Fibroblast of skin of right quadriceps (primary cell): ENCODE measurements at places on chromosomes 1 and 21.

DNA sequence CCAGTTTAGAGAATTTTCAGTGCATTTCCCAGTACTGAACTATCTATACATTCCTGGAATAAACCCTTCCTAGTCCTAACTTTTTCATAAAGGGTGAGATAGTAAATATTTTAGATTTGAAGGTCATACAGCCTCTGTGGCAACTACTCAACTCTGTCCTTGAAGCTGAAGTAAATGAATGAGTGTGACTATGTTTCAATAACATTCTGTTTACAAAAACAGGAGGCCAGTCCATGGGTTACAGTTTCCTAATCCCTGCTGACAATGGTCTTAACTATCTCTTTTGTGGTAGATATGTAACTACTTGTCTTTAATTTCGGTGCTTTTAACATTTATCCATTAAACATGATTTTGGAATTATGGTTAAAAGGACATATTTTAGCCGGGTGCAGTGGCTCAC is 4.3 kb downstream of the ZNF684 start:
- no peak for DNase-seq

- DNase-seq: no peak
Observed at GRCh38 chr1:230682274-230682673, 31.6 kb downstream of the AGT start.

- no peak for DNase-seq
Observed at GRCh38 chr1:7493711-7494454, 277.2 kb upstream of the VAMP3 start.

DNA sequence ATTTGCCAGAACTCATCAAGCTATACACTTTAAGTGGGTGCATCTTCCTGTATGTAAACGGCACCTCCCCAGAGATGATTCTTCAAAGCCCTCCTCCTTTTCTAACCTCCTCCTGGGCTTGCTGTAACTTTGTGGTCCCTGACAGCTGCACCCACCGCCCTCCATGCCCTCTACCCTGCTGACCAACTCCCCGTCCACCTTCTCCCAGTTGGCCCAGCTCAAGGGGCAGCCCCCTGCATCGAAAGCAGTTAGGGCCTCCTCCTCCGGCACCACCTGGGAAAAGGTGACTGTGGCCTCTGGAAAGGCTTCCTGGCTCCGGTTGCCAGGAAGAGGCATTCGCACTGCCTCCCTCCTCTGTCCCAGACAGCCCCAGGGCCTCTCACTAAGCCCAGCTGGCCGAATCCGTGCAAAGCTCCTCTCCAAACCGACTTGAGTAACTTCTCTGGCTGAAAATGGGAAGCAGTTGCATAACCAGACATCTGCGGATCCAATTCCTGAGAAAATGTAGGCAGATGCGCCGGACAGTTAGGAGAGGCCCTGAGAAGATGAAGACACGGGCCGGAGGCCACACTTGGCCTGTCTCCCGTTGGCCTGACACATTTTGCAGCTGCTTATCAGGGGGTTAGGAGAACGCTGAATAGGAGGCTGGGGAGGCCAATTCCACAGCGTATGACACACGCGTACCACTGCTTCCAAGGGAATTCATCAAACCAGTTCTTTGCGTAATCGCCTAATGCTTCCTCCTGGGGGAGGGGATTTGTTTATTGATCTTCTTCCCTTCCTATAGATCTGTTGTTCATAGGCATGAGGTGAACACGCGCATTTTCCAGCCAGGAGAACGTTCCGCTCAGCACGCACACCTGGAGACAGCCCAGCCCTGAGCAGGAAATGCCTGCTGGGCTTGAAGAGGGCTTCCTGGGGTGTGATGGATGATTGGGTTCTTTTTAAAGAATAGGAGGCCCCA is 48.7 kb upstream of the COL6A2 start:
- DNase-seq: peak; percentile 100

DNA sequence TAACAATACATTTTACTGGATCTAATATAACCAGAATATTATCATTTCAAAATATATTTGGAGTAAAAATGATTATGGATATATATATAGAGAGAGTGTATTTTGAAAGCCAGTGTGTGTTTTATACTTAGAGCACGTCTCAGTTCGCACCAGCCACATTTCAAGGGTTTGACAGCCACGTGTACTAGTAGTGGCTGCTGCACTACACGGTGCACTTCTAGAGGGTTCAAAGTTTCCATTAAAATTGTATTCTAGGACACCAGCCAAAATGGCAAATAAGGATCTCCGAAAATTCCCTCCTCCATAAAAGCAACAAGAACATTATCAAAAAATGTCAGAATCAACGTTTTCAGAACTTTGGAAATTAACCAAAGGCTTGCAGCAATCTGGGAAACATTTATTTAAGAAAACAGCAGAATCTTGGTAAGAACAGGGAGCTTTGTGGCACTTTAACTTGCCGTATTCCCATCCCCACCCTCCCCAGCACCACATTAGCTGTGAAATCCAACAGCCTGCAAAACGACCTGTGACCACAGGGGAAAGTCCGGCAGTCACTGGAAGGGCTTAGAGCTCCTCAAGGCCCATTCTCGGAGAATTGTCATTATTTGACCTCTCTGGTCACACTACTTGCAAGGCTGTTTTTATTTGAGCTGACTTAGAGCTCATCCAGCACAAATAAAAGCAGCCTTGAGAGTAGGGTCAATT is 33.5 kb upstream of the MRPS6 start:
- DNase-seq: no peak

DNA sequence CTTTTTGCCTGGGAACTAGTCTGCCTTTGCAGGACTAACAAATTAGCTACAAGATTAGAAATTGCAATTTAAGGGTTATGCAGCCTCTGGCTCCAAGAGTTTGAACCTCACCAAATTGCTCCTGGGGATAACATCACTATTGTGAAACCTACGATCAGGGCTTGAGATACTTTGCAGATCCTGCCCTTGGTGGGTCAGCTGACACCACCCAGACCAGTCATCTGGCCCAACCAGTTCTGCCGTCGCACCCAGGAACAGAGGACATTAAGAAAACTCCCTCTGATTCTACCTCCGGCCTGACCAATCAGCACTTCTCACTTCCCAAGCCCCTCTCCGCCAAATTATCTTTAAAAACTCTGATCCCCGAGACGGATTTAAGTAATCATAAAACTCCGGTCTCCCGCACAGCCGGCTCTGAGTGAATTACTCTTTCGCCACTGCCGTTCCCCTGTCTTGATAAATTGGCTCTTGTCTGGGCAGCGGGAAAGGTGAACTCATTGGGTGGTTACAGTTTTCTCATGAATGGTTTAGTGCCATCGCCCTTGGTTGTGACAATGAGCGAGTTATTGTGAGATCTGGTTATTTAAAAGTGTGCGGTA is 32.9 kb upstream of the B3GALT5 start:
- no peak for DNase-seq

DNA sequence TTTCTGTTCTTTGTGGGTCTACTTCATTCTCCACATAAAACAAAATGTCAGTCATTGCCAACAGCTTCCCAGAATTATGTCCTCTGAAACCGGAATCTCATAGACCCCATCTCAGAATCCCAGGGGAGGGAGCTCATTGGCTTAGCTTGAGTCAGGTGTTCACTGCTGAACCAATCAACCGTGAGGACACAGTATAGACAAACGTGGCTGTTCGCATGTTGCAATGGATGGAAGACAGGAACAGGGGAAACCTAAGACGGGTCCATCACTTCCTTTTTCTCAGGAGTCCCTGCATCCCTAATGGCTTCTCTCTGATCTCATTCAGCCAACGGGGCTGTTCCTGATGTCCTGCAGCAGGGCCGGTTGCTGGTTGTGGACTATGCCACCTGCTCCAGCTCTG is 9.1 kb downstream of the CELA2A start:
- no peak for DNase-seq

- no peak for DNase-seq
Observed at GRCh38 chr1:169387399-169387798, 19.4 kb downstream of the BLZF1 start.

GRCh38 chr1:78339490-78339889 is 151.3 kb upstream of the PTGFR start:
- DNase-seq: peak; percentile 77

GRCh38 chr1:155126556-155127104 is 1.0 kb upstream of the EFNA1 start:
- no peak for DNase-seq

- peak; percentile 92 for DNase-seq
Observed at GRCh38 chr1:59156526-59157199, 140.2 kb upstream of the FGGY start.

DNA sequence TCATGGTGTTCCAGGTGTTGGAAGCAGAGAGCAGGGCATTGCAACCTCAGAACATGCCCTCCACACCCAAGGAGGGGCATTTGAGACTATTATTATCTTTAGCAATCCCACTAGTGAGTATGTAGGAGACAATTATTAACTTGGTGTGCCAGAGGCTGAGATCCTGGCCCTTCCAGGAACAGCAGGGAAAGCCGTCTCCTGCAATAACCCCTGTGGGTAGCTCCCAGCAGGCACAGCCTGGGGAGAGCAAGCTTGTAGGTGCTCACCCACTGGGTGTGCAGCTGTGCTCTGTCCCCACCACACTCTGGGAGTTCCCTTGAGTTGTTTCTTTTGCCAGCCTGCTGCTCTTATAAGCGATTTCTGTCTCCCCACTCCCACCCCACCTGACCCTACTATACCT is 10.3 kb downstream of the CFAP107 start:
- no peak for DNase-seq

DNA sequence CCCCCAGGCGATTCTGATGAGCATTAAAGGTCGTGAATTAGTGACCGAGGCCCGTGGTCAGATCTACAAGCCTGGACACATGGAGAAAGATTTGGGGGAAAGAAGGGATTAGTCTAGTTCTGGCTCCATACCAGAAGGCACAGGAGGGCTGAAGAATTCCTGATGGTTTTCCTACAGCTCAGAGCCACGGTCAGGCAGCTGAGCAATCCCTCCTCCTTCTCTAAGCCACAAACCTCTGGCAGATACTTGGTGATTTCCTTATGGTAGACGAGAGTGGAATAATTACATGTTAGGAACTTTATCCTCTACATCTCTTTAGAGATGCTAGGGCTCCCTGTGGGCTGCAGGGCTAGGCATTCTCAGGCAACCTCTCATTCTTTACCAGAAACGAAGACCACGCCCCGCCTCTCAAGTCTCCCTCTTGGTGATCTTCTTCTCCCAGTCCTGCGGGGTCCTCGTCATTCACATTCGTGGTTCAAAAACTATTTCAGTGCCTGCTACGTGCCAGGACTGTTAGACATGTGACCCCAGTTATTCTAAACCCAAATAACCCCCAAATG is 20.5 kb upstream of the ZBTB18 start:
- peak; percentile 27 for DNase-seq

DNA sequence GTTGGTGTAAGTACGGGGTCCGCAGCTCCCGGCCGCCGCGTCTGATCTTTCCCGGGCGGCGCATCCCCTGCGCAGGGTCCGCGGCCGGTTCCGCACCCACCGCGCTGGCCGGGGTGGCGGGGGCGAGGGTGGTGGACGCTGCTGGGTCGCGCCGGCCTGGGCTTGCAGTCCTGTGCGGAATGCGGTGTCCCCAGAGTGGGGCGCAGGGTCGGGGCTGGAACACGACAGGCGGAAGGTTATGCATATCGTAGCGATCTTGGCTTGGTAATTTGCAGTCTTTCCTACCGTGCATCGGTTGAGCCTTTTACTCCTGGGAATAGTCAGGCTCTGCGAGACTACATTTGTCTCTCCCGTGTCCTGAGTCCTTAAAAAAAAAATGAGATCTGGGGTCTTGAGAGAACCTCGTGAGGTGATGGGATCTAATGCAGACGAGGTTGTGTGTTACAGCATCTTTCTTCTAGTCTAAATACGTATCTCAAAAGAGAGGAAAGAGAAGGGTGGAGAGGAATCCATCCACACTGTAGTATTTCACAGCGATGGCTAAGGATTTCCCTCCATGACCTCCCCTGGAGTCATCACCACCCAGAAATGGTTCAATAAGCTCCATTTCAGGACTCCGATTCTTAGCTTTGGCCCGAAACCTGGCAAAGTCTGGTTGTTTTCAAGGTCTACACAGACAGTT is 572 bp downstream of the ATP1B1 start:
- peak; percentile 45 for DNase-seq

DNA sequence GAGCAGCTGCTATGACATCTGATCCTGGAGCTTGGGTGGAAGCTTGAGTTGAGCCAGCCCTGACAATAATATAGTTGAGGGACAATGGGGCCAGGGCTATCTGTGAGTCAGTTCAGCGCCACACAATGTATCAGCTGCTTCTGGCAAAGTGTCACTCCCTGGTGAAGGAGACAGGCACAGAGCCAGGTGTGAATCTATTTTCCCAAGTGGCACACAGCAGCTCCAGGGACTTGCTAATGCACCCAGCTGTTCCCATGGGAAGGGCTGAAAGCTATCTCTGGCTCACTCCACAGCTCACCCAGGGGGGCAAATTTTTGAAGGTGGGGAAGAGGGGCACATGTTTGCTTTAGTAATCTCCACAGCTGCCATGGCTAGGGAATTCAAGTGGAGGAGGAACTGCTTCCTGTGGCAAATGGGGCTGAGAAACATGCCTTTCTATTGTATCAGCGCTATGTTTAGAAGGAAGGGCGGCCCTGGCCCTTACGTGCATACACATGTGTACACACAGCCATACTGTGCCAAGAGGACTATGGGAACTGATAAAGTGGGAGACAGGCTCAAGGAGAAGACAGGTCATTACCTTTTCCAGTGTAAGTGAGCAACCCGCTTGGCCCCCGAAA is 2.2 kb downstream of the CYB5R1 start:
- DNase-seq: peak; percentile 28

DNA sequence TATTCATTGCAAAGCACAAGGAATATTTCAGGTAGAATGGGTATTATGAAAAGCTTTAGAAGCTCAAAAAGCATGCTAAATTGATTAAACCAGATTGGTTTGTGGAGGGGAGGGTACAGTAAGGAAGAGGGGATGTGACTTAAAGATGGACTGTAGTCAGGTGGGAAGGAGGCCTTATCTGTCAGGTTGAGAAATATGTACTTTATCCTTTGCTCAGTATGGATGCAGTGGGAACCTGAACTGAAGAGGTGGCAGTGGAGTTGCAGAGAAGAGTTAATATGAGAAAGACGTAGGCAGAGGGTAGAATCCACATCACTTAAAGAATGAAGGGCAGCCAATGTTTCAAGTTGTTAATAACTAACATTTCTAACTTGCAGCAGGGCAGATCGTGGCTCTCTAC is 44.1 kb downstream of the SNX7 start:
- no peak for DNase-seq

DNA sequence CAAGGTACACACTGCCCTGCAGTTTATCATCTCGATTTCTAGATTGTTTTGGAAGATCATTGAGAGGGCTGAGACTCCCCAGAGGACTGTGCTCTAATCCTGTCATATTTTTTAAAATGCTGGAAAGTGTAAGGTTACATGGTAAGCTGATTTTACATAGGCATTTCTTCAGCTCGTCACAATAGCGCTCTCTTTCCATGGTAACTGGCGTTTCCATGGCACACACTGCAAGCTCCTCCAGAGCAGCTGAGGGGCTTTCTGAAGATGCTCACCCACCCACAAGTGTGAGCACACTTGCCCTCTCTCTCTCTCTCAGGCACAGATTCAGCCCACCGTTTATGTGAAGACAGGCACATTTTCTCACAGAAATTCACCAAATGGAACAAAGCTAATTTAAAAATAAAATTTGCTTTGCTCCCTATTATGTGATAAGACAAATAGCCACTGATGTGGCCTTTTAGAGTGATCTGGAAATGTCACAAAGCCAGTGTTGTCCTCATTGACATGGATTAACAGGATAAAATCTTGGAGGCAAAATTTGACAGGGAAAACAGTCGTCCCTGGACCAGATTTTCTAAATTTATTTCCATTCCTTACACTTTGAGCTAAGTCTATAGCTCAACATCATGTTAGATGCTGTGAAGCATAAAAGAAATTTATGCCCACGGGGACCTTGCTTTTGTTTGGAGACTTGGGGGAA is 421.5 kb downstream of the RWDD3 start:
- no peak for DNase-seq
